ENCODE measurements at places on chromosomes 16 and 17. TPM values are rescaled to one million over a fixed set of nuclear protein-coding genes. Genes with fewer than 3 reads are reported as not detected.

- DNase-seq = no peak
Observed at GRCh38 chr16:4947722-4948503, 10.2 kb upstream of the SEC14L5 start.

GRCh38 chr17:18314731-18315561, at the start of the genes SMCR8 and TOP3A:
TSS of gene SMCR8 (plus strand) at chr17:18315293. CDS start at chr17:18315790, 497 bp downstream.
TSS of gene TOP3A (minus strand) at chr17:18314994. CDS start at chr17:18314778, 216 bp downstream.
- DNase-seq = peak; percentile 100

GRCh38 chr16:29834079-29834478, 13.8 kb downstream of the MVP start:
- no peak for DNase-seq

- DNase-seq = no peak
Observed at GRCh38 chr17:31490019-31490650, 98.7 kb downstream of the RAB11FIP4 start.

- DNase-seq = no peak
Observed at GRCh38 chr16:73408311-73408710, 360.4 kb upstream of the ZFHX3 start.

- no peak for DNase-seq
Observed at GRCh38 chr16:31022544-31023251, 10.7 kb upstream of the STX4 start.

GRCh38 chr17:77909816-77910215, 48.7 kb upstream of the TNRC6C start:
- no peak for DNase-seq

- no peak for DNase-seq
Observed at GRCh38 chr16:53937161-53937880, 233.4 kb downstream of the FTO start.

DNA sequence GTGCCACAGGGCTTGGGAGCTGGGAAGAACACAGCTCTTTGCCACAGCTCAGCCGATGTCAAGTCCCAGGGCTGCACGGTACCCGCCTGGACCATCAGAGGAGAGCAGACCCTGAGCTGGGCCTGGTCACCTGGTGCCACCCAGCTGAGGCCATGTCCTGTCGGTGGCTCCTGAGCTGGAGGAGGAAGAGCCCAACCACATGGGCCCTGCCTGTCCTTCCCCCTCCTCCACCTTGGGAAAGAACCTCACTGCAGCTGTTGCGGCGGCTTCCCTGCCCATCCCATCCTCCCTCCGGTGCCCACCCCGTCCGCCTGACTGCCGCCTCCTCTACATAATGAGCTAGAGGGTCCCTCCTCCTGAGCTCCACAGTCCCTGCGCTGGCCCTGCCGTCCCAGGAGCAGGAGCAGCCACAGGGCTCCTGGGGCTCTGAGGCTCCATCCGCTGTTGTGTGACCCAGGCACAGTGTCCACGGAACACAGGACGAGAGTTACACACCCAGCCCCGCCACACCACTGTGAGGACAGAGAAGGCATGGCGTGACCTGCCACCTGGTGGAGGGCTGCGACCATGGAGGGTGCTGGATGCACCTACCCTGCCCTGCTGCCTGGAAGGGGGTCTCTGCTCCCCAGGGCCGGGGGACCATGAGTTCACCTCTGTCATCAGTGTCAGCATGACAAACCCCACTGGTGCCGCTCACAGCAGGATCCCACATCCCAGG, 21.4 kb upstream of the CHMP6 start:
- DNase-seq = no peak

DNA sequence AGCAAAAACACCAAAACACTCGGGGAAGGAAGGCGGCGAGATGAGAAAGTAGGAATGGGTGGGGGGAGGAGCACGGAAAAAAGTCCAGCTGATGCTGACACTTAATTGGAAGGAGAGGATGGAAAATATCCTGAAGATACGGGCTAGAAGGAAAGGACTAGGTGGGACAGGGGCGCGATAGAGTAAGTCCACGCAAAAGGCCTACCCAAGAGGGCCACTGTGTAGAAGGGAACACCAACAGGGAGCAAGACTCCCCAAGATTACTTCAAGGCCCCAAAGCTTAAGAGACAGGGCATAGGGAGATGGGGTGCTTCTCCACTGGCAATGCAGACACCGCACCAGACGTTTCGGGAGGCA, 736 bp downstream of the APPBP2 start:
- DNase-seq = no peak

DNA sequence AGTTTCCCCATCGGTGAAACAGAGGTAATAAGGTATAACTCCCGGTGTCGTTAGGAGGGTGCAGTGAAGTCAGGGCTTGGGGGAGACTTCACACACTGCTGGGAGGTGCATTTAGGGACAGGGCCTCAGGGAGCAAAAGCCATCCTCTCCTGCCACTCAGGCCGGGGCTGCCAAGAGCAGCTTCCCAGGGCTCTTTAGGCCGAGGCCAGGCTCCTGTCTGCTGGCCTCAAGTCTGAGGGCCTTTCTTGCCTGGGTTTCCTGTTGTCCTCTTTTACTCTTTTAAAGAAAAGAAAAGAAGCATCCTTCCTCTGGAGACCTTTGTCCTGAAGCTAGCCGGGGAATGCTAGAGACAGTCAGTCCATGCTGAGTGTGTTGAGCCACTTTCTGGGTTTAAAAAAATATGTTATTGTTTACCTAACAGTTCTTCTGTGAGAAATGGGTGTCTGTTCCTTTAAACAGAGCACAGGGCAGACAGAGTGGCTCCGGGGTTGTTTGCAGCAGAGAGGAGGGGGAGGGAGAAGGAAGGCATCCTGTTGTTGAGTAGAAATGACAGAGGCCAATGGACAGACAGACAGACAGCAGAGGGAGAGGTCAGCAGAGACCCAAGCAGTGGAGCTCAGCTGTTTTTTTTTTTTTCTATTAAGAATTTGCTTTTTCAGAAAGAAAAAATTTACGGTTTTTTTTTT, 79.1 kb downstream of the C17orf67 start:
- DNase-seq = no peak

DNA sequence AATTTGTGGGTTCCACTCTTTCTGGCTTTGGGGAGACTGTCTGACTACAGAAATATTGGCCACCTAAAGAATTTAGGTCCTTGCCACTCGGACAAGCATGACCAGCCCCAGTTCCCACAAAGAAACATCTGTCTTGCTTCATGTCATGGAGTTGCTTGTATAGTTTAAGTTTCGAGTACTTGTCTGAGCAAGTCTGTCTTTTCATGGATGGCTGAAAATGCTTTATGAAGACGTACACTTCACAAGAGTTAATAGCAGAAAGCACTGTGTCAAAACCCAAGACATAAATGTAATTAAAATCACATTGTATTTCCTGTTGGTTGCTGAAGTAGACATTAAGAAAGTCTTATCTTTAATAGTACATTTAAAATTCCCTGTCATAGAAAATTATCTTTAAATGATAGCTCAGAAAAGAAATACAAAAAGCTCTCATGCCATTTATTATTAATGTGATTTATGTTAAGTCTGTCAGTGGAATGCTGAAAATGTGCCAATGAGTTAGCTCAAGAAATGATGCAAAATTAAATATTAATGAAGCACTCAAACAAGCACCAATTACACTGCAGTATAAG, 29.8 kb upstream of the XYLT2 start:
- no peak for DNase-seq

DNA sequence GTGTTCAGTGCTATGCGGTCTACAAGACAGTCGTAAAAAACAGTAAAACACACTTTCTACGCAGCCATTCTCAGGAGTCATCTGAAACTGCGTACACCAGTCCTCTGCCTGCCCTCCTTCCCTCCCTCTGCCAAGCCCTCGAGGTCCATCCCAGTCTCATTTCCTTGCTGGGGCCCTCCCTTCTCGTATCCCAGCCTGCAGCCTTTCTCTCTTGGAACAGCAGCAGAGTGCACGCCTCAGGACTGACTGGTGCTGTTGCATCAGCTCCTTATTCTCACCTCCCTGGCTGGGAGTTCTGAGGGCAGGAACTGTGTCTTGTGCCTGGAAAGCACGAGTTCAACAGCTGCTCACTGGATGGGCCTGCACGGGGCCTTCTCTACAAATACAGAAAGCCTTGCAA, 12.5 kb downstream of the FAHD1 start:
- no peak for DNase-seq

The SCNN1G gene
- 26.5 TPM for total RNA-seq

The LHX1 gene
- total RNA-seq = not detected

The CDYL2 gene
- total RNA-seq = 2.9 TPM

All from vagina (tissue), 2 donors.